ENCODE measurements at places on chromosomes 6 and 20. TPM values are rescaled to one million over a fixed set of nuclear protein-coding genes. Genes with fewer than 3 reads are reported as not detected.
A peak's percentile ranks its signal among the peaks of the same experiment; 100 is the strongest.

- no peak for DNase-seq
Observed at GRCh38 chr6:153405931-153406330, 274.8 kb upstream of the RGS17 start.

- no peak for DNase-seq
Observed at GRCh38 chr6:14903176-14904038, 342.5 kb upstream of the JARID2 start.

- DNase-seq: no peak
Observed at GRCh38 chr6:31749301-31750036, 9.7 kb downstream of the MSH5 start.

- DNase-seq: no peak
Observed at GRCh38 chr6:85747666-85748065, 105.0 kb upstream of the SYNCRIP start.

DNA sequence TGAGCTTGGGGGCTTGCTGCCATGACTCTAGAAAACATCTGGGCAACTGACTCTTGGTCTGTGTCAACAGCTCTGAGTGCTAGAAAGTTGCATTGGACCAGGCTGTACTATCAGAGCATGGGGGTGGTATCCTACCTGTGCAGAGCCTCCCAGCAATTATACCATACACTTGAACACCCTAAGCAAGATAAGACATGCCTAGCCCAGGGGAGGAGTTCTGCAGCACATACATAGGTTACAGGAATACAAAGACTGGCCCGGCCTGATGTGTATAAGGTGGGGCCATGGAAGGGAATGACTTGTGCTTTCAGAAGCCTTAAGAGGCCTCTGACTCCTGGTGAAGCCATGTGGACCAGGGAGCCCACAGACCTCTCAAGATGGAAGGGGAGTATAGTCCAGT lies 11.4 kb upstream of the MOCS1 start:
- DNase-seq: no peak

GRCh38 chr6:162562041-162562440 lies 165.5 kb downstream of the PRKN start:
- DNase-seq: no peak

- DNase-seq: no peak
Observed at GRCh38 chr20:13017235-13017634, 8.5 kb downstream of the SPTLC3 start.

- no peak for DNase-seq
Observed at GRCh38 chr6:158955255-158955654, 44.7 kb downstream of the RSPH3 start.

DNA sequence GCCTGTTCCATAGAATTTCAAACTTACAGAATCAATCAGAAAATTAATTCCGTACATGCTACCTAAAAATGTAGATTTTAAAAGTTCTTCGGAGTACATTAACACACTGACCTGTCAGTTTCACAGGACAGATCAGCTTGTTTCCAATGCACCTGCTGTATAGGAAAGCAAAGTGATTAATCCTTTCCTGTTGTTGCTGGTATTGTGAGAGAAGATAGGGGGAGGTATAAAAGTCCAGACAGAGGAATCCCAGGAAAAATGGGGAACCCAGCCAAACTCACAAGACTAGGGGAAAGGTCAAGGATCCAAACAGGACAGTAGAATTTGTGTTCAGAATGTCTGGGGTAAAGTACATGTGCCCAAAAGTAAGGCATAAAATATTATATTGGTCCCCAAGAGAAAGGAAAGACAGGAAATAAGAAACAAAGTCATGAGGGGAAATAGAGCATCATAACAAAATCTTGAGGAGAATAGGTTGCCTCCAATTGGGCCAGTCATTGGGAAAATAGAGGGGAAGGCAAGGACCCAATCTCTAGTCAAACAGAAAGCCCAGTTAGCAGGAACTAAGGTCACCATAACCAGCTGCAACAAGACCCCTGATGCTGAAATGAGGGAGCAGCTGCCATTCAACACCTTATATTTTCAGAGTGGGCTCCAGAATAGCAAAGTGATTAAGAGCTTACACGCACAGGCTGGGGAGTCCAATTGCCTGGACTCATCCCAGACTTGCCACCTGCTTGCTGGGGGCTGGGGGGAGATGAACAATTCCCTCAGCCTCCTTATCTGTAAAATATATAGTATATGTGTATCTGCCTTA lies 10.3 kb downstream of the FILIP1 start:
- DNase-seq: peak; percentile 79

DNA sequence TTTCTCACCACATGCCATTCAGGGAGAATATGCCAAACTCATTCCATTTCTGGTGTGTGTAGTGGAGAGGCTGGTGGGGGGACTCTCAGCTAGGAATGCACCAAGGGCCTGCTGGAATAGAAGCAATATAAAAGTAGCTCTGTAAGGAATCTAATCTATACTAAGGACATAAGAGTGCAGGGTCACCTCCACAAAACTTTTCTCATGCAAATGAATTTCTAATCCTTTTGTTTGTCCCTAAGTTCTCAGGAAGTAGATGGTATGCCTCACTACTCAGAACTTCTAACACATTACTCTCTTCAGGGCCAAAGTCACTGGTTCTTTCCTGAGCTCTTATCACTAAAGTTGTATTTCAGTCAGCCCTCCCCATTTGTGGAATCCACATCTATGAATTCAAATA lies 427.2 kb downstream of the C6orf118 start:
- no peak for DNase-seq

GRCh38 chr6:162151021-162151665 lies 576.4 kb downstream of the PRKN start:
- DNase-seq: no peak

- DNase-seq: no peak
Observed at GRCh38 chr6:34057790-34058189, 88.1 kb downstream of the GRM4 start.

- no peak for DNase-seq
Observed at GRCh38 chr6:72595812-72596211, 26.1 kb upstream of the KCNQ5 start.

GRCh38 chr6:107794771-107795170 lies 29.3 kb downstream of the SCML4 start:
- DNase-seq: no peak

DNA sequence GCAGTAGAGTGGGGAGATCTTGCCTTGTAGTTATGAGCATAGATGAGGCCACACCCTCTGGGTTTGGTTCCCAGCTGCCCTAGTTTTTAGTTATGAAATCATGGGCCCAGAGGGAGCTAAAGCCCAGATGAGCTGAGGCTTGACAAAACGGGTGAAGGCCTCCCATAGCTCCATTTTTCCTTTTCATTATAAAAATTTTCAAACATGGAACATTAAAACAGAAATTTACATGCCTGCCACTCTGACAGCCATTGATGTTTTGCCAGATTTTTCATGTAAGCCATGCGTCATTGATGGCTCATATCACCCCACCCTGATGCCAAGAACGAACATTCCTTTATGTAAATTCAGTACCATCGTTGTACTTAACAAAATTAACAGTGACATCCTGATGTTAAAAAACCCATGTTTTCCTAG lies 67.9 kb downstream of the IGF2R start:
- peak; percentile 48 for DNase-seq

DNA sequence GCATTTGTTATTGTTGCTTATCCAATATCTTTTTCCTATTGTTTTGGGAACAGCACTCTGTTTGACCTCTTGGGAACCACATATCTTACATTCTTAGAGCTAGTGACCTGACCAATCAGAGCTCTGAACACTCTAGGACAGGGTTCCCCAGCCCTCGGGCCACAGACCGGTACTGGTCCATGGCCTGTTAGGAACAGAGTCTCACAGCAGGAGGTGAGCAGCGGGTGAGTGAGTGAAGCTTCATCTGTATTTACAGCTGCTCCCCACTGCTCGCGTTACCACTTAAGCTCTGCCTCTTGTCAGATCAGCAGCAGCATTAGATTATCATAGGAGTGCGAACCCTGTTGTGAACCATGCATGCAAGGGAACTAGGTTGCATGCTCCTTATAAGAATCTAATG lies 226.0 kb upstream of the TSHZ2 start:
- DNase-seq: no peak

DNA sequence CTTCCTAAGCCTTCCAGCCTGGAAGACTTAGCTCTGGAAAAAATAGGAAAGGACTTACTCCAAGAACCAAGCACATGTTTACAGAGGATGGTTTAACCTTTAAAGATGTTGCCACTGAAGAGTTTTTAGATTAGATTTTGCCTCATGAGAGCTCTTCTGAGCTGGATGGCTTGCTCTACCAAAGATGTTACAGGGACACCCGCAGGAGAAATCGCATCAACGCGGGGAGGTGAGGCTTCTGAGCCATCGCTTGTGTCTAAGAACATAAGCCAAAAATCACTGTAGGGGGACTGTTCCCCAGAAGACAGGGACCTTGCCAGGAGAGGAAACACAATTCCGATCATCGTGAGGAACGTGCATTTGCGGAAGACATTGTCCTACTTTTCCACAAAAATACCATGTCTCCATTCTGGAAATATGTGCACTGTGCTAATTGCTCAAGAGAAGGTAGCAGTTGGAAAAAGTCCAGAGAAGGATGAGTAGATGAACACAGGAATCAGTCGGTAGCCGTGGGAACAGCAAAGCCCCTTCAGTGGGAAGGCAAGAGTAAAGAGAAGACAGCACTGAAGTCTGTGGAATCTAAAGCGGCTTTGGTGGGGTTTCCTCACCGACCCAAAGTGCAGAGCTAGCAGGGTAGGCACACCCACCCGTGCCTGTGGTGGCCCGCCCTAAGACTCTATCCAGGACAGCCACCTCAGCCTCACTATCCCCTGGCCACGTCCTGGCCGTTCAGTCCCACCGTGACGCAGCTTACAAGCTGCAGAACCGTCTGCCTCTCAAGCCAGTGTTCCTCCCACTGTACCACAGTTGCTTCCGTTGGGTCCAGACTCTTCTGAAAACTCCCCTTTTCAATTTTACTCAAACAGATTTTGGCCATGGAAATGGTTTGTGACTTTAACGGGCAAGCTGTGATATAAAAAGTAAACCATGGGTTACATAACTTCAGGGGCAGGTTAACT lies 334.8 kb downstream of the NRN1 start:
- DNase-seq: no peak

The SFTA2 gene
- not detected for total RNA-seq

The PGC gene
- total RNA-seq: not detected

The IP6K3 gene
- total RNA-seq: not detected

The SLC44A4 gene
- not detected for total RNA-seq

The VGLL2 gene
- total RNA-seq: not detected

The FAM83D gene
- total RNA-seq: 24.2 TPM

The NRN1 gene
- total RNA-seq: 28.1 TPM

The LCA5 gene
- total RNA-seq: 2.2 TPM

The TRAPPC3L gene
- not detected for total RNA-seq

The HTR1B gene
- 2.4 TPM for total RNA-seq

The WDR27 gene
- 18.7 TPM for total RNA-seq

The NKAPL gene
- 0.22 TPM for total RNA-seq

All from lung microvascular endothelial cell (primary cell).